ENCODE measurements at places on chromosomes 5 and 9.

DNA sequence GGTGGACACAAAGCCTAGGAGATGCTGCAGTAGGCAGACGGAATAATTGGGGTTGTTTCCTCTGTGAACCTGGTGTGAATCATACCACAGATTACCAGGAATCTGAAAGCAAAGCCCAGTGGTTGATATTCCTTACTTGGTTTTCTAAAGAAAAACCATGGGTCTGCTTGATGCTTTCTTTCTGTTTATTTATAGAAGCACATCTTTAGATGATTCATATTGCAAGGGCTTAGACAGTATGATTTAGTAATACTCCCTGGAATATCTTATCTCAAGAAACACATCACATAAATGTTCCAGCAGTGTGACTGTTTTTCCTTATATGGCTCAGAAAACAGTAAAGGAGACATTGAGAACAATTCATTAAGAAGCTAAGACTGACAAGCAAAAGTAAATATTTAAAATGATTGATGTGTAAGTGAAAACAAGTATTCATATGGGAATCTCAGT is 623.3 kb downstream of the RAB3C start:
- DNase-seq = peak; percentile 60

GRCh38 chr9:109792951-109793546 is 13.1 kb downstream of the PALM2AKAP2 start:
- DNase-seq = peak; percentile 85

- no peak for DNase-seq
Observed at GRCh38 chr5:76230711-76231285, 147.6 kb downstream of the SV2C start.

GRCh38 chr9:83505282-83505681 is 32.9 kb downstream of the FRMD3 start:
- no peak for DNase-seq

- peak; percentile 51 for DNase-seq
Observed at GRCh38 chr9:82164159-82164558, 175.6 kb downstream of the SPATA31D1 start.

DNA sequence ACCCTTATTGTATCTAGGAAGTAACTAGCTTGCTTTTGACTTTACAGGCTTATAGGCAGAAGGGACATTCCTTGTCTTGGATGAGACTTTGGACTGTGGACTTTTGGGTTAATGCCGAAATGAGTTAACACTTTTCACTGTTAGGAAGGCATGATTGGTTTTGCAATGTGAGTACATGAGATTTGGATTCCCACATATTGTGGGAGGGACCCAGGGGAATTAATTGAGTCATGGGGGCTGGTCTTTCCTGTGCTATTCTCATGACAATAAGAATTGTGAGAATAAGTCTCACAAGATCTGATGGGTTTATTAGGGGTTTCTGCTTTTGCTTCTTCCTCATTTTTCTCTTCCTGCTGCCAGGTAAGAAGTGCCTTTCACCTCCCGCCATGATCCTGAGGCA is 417.5 kb downstream of the HINT1 start:
- DNase-seq = no peak

DNA sequence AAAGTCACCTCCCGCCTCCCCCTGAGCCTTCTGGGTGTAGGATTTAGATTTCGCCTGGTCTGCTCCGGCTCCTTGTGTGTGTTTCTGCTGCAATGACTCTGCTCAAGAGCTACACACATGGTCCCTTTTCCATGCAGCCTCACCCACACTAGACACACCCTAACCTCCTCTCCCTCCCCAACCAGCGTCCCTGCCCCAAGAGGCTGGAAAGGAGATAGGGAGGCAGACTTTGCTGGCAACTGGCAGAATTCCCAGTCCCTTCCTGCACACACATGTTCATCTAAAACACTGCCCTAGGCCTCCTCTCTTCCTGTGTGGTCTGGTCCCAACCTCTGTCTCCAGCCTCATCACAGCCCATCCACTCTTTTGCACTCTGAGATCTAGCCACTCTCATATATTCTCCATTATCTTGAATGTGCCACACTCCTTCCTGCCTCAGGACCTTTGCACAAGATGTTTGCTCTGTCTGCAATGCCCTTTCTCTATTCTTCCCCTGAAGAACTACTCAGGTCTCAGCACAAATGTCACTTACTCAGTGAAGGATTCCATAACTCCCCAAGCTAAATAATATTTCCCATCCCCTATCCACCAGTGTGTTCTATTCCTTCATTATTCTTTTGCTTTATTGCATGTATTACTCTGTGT is 253.8 kb downstream of the CDK5RAP2 start:
- DNase-seq = peak; percentile 32
